Stimulated activated CD8-positive, alpha-beta memory T cell treated with anti-CD3 and anti-CD28 coated beads, Interleukin-2, amount 100 ng/mL, for 1 hour (primary cell): ENCODE measurements at places on chromosomes 11 and 22.
A peak's percentile ranks its signal among the peaks of the same experiment; 100 is the strongest.

DNA sequence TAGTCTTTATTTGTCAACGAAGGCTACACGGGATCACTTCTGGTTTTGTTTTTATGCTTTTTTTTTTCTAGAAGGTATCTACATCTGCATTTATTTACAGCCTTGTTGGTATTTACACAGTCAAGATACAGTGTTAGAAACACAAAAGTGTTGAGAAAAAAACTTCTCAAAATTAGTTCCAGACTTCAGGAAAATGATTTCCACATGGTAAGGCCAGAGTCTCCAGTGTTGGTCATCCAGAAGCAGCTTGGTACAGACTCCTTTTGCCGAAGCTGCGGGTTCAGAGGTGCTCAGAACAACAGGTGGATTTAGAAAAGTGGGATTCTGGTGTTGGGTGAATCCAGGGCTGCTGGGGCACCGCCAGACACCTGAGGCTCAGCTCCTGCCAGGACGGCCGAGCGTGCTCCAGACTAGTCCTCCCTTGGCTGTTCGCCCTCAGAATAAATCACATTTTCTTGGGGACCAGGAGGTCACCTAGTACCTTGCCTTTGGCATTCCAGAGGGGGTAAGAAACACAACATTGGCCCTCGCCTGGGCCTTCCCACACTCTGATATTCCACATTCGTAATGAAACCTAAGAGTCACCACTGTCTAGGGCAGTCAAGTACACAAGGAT, 78.7 kb upstream of the NARS2 start:
- no peak for DNase-seq

GRCh38 chr11:9020916-9021315, 17.1 kb upstream of the NRIP3 start:
- no peak for DNase-seq

DNA sequence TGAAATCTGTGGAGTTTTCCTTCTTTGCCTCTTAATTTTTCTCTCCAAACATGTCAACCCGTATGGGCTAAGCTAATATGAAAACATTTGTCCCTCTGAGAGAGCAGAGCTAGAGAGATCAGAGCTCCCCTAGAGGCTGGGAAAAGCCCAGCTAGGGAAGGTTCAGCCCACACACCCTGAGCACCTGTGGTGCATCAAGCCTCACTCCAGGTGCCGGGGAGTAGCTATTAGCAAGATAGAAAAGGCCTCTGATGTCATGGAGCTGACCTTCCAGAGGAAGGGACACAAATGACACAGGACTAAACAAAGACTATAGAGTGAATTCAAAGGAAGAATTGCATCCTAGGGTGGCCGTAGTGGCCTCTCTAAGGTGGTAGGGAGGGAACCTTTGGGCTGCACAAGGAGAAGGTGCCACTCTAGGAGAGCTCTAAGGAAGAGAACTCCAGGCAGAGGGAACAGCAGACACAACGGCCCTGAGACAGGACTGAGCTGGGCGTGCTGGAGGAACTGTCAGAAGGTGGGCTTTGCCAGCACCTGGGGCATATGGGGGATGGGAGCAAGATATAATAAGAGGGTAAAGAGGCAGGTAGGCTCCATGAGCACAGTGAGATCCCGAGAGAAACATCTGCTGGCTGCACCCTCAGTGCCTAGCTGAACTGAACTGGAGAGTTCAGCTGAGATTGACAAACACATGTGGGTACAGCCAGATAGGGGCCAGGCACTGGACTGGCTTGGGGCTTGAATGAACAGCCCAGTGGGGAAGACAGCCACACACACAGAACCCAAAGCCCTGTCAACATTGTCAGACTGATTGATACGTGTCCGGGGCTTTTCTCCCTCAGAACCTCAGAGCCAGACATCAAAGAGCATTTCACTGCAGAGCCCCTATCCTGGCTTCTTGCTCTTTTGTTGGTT, 65.5 kb upstream of the DRD2 start:
- no peak for DNase-seq

DNA sequence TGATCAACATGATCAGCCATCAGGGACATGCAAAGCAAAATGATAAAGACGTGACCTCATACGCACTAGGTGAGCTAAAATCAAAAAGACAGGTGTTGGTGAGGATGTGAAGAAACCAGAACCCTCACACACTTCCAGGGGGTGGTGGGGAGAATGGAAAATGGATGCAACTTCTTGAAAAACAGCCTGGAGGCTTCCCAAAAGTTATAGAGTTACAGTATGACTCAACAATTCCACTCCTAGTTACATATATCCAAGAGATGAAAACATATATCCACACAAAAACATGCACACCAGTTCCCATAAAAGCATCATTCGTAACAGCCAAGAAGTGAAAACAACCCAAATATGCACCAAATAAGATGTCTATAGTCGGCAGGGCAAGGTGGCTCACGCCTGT, 42.1 kb upstream of the APLNR start:
- DNase-seq = no peak

- DNase-seq = no peak
Measured at GRCh38 chr11:79165908-79166307, 274.9 kb downstream of the TENM4 start.

DNA sequence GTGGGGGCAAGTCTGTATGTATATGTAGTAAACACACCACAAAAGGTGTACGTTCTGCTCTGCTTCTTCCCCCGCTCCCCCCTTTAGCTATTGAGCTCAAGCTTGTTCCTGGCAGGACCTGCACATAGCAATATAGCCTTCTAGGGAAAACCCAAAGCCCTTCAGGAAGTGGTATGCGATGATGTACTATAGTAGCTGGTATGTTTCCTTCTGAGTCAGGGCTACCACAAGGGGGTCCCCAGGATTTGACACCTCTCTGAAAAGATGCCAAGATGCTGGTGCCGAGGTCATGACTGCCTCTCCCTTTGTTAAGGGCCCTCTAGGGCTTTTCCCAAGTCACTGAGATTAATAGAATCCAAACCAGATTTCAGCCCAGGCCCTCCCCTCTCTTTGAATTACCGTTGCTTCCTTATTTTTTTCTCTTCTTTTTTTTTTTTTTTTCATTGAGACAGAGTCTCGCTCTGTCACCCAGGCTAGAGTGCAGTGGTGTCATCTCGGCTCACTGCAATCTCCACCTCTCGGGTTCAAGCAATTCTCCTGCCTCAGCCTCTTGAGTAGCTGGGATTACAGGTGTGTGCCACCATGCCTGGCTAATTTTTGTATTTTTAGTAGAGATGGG, 268.4 kb downstream of the ETS1 start:
- peak; percentile 40 for DNase-seq

DNA sequence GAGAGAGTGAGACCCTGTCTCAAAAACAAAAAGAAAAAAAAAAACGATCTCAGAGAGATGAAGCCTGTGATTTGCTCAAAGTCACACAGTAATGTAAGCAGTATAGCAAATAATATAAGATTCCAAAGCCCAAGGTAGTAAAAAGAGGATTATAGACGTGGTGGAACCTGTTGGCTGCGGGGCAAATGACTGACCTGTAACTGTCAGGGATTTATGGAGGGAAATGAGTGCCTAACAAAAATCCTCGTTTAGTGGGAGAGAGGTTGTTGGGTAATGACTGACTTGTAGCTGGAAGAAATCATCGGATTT, 723 bp upstream of the CLP1 start:
- no peak for DNase-seq

- DNase-seq = no peak
Measured at GRCh38 chr11:117836077-117836960, 11.8 kb upstream of the FXYD2 start.

- DNase-seq = no peak
Measured at GRCh38 chr22:38327805-38328204, 10.6 kb upstream of the CSNK1E start.

DNA sequence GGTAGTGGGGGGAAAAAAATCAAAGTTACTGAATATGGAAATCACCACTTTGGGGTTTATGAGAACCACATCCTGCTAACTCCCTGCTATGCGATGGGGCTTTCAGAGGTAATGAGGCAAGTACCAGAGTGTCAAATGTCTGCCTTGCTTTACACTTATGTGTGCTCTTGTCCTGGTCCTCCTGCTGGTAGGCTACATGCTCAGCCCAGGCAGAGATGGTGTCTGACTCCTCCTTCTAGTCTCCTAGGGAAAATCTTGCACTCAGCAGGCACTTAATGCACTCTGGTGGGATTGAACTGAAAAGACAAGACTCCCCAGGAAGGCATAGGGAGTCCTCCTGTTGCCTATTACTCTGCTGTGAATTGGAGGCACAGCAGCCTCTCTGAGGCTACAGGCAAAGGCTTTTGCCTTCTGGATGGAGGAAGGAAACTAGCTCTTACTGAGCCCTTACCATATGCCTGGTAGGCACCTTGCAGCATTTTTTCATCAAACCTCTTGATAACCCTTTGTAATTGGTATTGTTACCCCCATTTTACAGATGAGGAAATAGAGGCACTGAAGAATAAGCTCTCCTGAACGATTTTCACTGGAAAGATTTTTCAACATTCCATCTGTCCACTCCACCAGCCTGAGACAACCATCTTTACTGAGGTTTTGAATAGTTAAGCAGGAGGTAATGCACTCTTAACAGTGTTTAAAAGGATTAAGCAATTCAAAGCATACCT, 132.1 kb upstream of the PAX6 start:
- no peak for DNase-seq

DNA sequence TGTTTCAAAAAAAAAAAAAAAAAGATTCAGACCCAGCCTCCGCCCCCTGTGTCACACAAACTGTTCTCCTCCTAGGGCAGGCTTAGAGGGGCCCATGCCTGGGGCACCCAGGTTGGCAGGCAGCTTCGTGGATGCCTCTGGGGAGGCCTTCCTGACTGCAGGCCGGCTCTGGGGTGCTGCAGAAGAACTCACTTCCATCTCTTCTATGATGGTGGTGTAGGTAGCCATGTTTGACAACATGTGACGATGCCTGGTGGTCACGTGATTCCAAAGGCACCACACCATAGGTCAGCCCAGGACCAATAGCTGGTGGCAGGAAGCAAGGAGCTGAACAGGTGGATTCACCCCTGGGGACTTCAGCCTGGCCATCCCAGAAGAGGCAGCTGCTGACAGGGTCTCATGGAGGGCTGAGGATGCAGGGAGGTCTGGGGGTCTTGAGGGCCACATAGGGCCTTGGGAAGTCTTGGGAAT, 24.1 kb upstream of the CELSR1 start:
- no peak for DNase-seq

- DNase-seq = no peak
Measured at GRCh38 chr22:24466716-24467328, 28.3 kb upstream of the UPB1 start.

DNA sequence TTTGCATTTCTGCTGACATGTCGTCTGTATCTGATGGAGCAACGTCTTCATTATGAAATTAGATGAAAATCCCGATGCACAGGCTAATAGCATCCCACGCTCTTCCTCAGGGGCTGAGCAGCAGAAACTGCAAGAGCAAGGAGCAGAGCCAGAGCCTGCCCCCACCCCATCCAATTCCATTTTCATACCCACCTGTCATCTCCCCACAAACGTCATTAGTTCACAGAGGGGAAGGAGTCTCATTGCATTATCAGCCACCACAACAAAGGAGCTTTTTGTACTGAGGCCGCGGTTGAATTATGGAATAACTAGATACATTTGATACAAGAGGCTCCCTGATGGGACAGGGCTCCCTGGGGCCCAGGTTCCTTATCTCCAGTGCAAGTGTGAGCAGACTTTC, 515.0 kb downstream of the NTM start:
- DNase-seq = no peak

DNA sequence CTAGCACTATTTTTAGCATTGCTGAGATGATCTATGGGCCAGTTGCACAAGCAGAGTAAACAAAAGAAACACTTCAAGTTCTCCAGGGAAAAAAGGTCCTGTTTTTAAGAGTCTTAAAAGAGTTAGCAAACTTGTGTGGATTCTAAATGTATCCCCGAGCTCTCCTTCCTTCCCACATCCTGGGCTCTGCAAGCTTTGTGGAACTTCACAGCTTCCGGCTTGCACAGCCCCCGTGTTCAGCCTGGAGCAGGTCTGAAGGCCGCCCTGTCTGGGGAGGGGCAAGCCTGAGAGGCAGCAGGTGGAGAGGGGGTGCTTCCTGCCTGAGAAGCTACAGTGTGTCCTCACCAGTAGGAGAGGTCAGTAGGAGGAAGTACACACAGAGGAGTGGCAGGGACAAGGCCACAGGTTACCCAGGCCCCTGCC, 35.1 kb upstream of the SUSD2 start:
- no peak for DNase-seq

- DNase-seq = no peak
Measured at GRCh38 chr11:63608353-63609345, 5.6 kb downstream of the PLAAT3 start.

GRCh38 chr11:114318361-114318760, 22.2 kb downstream of the NNMT start:
- DNase-seq = no peak

DNA sequence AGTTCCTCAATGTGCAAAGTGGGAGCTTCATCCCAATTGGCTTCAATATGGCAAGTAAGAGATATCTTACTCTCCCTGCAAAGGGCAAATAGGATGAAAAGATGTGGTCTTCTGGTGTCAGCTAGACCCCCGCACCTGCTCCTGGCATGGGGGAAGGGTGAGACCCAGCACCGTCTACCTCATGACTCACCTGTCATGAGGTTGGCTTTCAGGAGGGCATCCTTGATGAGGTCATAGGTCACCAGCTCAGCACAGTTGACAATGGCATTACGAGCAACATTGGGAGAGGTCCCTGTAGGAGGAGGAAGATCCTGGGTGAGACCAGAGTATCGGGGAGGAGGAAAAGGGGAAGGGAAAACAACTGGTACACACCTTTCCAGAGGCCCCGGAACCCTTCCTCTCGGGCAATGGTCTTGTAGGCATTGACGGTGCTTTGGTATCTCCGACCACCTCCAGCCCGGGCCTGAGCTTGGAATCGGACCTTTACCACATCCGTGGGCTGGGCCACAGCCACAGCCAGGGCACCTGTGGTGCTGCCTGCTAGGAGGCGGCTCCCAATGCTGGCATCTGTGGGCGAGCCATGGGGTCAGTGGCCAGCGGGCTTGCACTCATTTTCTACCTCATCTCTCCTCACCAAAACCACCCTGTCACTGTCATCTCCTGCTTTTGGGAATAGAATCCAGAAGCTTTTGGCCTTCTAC, 6.0 kb downstream of the UCP2 start:
- DNase-seq = no peak

DNA sequence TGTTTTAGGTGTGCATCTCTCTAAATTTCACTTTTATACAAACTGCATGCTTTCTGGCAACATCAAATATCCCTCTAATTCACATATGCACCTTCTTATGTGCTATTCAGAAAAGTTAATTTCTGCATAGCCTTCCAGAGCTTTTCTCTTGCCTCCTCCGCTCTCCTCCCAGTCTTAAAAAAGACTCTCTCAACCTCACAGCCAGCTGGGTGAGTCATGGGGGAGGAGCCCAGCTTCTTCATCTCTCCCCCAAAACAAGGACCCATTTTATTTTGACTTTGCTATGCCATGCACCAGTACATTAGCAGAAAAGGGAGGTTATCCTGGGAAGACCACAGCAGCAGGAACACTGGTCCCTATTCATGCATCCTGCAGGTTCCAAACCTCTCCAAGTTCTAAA, 234.4 kb downstream of the KCNA4 start:
- no peak for DNase-seq

- no peak for DNase-seq
Measured at GRCh38 chr11:71305041-71305440, 52.7 kb upstream of the SHANK2 start.
